ENCODE measurements at places on chromosomes 11 and 22.
A peak's percentile ranks its signal among the peaks of the same experiment; 100 is the strongest.

DNA sequence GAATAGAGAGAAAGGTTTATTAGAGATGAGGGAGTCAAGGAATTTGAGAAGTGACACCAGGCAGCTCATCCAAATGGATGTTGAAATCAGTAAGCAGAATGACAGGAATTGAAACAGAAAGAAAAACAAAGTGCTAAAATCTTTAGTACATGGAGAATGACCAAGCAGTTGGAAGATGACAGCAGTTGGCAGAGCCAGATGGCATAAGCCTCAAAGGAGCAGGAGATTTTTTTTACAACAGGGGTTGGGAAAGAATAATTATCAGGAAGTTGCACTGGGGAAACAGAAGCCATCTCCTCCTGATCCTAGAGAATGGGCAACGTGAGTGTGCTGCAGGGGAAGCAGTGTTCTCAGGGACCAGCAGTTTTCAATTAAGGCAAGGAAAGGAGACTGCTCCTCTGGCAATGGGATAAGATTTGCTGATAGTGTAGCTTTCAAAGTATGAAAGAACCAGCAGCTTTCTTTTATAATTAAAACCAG, 28.9 kb downstream of the RAB39A start:
- DNase-seq = no peak

GRCh38 chr11:111719379-111719778, 46.8 kb downstream of the PPP2R1B start:
- no peak for DNase-seq

GRCh38 chr22:23970201-23970641, 3.5 kb downstream of the DDTL start:
- DNase-seq = no peak

DNA sequence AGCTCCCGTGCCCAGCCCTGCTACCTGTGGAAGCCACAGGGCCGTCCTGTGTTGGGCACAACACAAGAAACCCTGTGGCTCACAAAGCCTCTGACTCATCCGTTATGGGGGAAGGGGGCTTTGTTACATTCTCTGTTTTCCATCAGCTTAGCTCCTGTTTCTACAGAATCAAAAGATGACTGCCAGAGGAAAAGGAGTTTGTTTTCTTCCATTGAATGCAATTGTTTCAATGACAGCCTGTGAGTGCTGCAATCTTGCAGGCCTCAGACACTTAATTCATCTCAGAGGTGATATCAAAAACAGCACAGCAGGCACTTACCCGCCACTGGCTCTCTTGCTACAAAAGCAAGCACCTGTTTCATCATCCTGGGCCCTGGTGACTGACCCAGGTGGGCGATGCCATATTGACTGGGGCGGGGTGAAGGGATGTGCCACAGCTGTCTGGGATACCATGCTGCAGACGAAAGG, 194.3 kb downstream of the OPCML start:
- DNase-seq = no peak

DNA sequence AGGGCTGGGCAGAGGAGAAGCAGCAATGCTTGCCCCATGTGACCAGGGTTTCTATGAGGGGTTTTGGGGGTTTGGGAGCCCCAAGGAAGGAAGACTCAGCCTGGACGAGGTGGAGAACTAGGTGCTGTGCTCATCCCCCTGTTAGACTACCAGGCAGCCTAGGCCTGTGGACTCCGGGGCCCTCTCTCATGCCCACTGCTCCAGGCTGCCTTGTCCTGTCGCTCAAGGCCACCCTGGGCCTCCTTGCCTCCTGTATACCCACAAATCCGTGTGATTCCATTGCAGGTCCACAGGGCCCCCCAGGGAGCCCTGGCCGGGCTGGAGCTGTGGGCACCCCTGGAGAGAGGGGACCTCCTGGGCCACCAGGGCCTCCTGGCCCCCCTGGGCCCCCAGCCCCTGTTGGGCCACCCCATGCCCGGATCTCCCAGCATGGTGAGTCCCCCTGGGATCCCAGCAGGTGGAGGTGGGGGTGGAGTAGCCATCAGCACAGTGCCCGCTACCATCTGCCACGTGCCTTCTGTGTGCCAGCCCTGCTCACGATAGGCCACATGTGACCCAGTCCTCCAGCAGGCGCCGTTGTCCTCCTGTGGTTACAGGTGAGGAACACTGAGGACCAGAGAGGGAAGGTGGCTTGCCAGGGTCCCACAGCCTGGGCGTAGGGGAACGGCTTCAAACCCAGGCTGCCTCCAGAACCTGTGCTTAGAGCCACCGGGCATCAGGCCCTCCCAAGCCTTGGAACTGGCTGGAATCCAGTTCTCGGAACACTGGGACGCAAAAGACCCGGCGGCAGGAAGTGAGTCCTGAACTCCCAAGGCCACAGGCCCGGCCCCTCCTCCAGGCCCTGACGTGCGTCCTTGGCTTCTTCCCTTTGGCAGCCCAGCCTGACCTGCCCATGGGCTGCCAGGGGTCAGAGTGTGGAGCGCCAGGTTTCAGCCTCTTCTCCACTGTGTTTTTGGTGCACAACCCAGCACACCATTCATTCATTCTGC, 26.6 kb downstream of the EMID1 start:
- no peak for DNase-seq

DNA sequence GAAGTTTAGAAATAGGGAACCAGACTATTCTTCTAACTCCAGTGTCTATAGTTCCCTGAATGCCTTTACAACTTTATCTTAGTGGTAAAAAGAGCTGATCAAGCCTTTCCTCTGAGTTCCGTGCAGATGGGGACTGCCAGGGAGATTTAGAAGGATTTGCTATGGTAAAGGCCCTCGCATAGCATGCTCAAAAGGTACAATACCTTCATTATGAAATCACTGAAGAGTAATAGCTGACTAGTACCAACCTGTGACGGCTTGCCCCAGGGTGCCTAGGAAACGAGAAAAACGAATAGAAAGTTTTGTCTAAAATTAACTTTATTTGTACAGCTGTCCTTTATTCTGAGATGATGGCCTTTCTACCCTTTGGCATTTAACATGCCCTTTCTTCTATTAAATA, 150.1 kb upstream of the ARHGAP42 start:
- no peak for DNase-seq

DNA sequence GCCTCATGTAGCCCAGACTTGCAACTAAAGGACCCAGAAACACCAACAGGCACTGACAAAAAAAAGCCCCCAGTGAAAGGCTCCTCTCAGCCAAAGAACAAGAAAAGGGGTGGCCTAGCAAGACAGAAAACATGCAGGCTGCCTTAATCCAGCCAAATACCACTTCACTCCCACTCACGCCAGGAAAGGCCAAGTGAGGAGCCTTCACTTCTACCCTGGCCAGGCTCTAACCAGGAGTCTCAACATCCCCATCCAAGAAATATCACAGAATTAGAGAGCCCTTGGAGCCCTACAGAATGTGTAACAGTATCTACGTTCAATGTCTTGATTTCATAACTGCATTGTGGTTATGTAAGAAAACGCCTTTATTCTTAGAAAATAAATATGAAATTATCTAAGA, 149.0 kb downstream of the APOL5 start:
- no peak for DNase-seq

GRCh38 chr11:100735949-100736675, 49.0 kb downstream of the ARHGAP42 start:
- DNase-seq = no peak

DNA sequence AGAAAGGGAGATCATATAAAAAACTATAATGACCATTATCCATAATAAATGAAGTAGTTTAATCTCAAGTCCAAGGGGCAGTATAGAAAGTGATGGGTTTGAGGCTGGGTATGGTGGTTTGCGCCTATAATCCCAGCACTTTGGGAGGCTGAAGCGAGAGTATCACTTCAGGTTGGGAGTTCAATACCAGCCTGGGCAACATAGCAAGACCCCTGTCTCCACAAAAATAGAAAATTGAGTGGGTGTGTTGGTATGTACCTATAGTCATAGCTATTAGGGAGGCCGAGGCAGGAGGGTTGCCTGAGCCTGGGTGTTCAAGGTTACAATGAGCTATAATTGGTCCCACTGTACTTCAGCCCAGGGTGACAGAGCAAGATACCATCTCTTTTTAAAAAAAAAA, 23.9 kb downstream of the MED17 start:
- DNase-seq = no peak

GRCh38 chr11:76329983-76330382, 50.9 kb downstream of the THAP12 start:
- DNase-seq = no peak

GRCh38 chr22:36439481-36440271, 41.8 kb downstream of the TXN2 start:
- DNase-seq = no peak

GRCh38 chr11:1348146-1348795, 38.8 kb upstream of the TOLLIP start:
- no peak for DNase-seq

- DNase-seq = no peak
Observed at GRCh38 chr11:71539017-71539416, 1.2 kb downstream of the KRTAP5-8 start.

GRCh38 chr11:9459667-9460321, 1.0 kb upstream of the ZNF143 start:
- DNase-seq = peak; percentile 39

GRCh38 chr11:94171693-94172440, 43.2 kb downstream of the PANX1 start:
- DNase-seq = peak; percentile 60

- no peak for DNase-seq
Observed at GRCh38 chr22:29877620-29878019, 5.4 kb upstream of the MTMR3 start.

- no peak for DNase-seq
Observed at GRCh38 chr22:38111925-38112355, 1.5 kb upstream of the BAIAP2L2 start.

DNA sequence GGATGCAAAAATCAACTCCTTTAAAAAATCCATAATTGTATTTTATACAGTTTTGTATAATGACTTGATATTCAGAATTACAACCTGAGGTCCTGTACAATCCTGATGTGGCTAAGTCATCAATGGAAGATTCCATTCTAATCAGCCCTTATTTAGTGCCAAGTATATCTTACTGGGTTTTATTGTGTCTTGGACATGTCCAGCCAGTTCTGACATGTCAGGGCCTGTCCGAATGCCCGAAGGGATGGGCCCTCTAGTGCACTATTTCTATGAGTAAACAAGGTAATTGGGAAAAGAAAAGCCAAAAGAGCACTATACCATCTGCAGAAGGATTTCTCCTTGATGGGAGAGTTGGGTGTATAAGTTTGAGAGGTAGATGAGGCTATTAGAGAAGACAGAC, 412.9 kb downstream of the METTL15 start:
- DNase-seq = no peak

GRCh38 chr11:37504060-37504611, 906.1 kb upstream of the RAG2 start:
- DNase-seq = no peak

DNA sequence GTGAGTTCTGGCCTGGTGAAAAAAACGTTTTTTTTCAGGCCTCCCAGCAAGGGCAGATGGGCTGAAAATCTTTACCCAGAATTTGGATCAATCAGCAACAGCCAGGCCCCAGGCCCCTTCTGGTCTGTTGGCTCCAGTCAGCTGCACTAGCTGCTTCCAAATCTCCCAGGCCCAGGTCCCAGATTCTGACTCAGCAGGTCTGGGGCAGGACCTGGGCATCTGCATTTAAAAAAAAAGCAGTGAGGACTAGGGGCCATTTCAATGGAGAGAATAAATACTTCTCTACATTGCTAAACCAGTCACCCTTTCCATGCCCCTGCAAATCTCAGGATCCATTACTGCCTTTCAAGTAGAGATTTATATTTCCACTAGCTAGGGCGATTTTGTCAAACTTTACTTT, 4.3 kb downstream of the SLC15A3 start:
- no peak for DNase-seq

GRCh38 chr11:63375434-63375833, 5.8 kb downstream of the SLC22A9 start:
- DNase-seq = no peak

GRCh38 chr22:39185601-39186012, 33.1 kb upstream of the CBX7 start:
- no peak for DNase-seq

GRCh38 chr22:38270091-38270992, 2.5 kb downstream of the TMEM184B start:
- DNase-seq = no peak

DNA sequence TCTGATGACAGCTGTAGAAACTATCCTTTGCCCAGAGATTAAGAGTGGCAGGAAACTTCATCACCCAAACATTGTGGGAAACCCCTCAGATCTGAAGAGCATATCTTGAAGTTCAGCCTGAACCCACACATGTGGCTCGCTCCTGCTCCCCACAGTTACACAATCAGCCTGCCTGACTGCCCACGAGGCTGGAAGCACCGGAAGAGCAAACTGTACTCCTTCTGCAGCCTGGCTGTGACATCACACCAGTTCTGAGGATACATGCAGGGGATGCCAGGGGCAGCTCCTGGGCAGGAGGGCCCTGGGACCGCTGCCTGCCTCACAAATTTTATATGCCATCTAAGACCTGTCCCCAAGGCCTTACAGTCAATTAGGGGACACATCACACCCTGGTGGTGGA, 444.4 kb downstream of the BUD13 start:
- DNase-seq = no peak

DNA sequence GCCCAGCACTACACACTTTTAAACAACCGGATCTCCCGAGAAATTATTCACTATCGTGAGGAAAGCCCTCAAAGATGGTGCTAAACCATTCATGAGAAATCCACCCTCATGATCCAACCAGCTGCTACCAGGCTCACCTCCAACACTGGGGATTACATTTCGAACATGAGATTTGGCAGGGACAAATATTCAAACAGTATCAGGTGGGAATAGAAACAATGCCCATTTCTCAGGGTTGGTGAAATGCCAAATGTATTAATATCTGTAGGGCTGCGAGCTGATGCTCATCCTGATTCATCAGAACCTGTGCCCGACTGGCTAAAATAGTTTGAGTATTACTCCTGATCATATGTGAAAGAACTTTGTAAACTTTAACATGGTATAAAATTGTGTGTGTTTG, 15.8 kb upstream of the PTPRJ start:
- no peak for DNase-seq

GRCh38 chr22:27662359-27663301, 138.9 kb downstream of the MN1 start:
- no peak for DNase-seq

- no peak for DNase-seq
Observed at GRCh38 chr22:36055376-36056295, 27.0 kb upstream of the RBFOX2 start.

DNA sequence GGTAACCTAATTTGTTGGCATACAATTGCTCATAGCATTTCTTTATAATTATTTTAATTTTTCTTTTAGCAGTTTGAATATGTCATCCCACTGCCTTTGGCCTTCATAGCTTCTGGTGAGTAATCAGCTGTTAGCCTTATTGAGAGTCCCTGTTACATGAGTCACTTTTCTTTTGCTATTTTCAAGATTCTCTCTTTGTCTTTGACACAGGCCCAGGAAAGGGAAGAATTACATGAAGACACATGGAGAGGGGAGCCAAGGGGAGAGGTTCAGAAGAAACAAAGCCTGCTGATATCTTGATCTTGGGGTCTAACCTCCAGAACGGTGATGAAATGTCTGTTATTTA, 418.2 kb downstream of the METTL15 start:
- DNase-seq = no peak

DNA sequence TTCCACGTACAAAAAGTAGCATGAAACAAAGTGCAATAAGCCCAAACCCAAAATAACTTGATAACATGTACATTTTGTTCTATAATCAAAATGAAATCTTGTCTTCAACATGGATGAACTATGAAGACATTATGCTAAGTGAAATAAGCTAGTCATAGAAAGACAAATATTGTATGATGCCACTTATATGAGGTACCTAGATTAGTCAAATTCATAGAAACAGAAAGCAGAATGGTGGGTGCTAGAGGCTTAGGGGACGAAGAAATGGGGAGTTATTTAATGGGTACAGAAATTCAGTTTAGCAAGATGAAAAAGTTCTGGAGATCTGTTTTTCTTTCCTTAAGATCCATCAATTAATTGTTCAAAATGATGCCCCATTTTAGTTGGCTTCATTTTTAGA, 7.5 kb downstream of the PGM2L1 start:
- no peak for DNase-seq

- DNase-seq = no peak
Observed at GRCh38 chr11:111237926-111238325, 7.6 kb upstream of the POU2AF2 start.

All from thymus (tissue), 14 donors.